ENCODE measurements at places on chromosomes 11 and 22.
A peak's percentile ranks its signal among the peaks of the same experiment; 100 is the strongest.

DNA sequence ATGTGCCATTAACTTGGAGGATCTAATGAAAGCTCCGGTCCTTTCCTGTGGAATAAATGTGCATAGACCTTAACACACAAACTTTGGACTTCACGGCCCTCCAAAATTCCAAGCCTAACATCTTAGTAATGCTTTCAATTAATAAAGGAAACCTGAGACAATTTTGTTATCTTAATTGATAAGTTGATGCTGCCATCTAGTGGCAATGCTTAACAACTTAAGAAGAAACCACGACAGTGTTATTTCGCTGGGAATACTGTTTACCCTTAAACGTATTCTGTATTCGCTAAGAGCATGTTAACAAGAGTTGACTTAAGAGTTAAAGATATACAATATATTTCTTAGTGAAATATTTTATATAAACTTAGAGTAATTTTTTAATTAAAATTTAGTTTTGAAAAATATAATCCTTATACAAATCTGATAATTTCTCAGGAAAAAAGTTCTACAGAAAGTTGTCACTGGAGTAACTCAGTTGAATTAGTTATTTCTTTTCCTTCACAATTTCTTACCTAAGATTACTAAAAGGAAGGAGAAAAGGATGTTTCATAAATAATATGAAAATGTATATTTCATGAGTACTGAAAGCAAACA, 35.0 kb upstream of the OR9G4 start:
- peak; percentile 74 for DNase-seq

- DNase-seq: no peak
Observed at GRCh38 chr11:33055375-33055774, 16.0 kb downstream of the TCP11L1 start.

DNA sequence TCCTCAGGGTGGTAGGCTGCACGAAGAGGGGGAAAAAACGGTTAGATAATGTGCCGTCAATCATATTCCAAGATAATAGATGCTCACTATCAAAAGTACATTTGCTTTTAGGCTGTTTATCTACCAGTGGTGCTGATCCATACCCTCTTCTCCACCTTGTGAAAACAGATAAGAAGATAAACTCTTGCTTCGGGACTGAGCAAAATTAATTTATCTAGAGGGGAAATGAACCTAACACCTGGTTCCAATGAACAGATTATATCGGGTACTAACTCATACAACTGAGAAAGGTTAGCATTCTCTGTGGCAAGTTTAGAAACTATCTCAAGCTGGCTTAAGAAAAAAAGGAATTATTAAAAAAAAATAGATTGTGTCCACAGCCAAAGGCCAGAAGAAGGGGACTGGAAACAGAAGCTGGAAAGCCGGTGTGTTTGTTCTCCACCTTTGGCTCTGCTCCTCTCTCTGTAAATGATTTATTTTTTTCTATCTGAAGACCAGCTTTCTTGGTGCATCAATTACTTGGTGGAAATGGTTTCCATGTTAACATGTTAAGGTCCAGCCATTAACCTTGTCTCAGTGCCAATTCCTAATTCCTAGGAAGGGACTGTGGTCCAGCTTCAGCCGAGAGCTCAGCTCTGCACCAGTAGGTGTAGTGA, 55.8 kb downstream of the SC5D start:
- no peak for DNase-seq

DNA sequence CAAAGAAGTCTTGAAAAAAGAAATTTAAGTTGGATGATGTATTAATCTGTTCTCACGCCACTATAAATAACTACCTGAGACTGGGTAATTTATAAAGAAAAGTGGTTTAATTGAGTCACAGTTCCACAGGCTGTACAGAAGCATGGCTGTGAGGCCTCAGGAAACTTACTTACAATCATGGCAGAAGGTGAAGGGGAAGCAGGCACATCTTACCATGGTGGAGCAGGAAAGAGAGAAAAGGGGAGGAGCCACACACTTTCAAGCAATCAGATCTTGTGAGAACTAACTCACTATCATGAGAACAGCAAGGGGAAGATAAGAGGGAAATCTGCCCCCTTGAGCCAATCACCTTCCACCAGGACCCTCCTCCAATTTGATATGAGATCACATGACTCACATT, 65.7 kb upstream of the AMOTL1 start:
- DNase-seq: no peak

DNA sequence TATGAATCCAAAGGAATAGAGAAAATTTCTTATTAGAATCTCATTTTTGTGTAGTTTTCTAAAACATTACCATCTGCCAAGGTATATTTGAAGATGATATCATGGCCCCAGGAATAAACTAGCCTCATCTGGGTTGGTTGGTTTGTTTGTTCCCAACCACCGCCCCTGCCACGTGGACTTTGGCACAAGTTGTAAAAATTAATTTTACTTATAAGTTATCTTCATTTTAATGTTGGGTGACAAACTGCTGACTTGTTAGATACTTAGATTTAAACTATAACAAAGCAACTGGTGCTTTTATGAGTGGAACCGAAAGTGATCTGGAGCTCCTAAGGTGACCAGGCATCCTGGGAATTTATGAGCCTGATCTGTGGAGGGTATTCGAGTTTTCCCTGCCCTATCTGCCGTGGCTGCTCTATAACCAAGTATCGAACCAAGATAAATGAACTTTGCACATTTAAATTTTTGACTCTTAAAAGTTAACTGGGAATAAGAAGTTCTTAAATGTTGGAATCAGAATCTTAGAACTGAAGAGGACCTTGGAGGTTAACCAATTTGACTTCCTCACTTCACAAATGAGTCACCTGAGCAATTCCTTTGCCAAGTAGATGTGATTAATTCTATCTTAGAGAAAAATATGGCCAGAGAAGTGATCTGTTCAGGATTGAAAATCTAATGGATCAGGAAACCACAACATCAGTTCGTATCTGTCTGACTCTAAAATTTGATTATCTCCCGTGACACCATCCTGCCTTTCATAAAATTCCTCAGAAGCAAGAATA, 129.1 kb upstream of the ARHGAP42 start:
- DNase-seq: no peak

DNA sequence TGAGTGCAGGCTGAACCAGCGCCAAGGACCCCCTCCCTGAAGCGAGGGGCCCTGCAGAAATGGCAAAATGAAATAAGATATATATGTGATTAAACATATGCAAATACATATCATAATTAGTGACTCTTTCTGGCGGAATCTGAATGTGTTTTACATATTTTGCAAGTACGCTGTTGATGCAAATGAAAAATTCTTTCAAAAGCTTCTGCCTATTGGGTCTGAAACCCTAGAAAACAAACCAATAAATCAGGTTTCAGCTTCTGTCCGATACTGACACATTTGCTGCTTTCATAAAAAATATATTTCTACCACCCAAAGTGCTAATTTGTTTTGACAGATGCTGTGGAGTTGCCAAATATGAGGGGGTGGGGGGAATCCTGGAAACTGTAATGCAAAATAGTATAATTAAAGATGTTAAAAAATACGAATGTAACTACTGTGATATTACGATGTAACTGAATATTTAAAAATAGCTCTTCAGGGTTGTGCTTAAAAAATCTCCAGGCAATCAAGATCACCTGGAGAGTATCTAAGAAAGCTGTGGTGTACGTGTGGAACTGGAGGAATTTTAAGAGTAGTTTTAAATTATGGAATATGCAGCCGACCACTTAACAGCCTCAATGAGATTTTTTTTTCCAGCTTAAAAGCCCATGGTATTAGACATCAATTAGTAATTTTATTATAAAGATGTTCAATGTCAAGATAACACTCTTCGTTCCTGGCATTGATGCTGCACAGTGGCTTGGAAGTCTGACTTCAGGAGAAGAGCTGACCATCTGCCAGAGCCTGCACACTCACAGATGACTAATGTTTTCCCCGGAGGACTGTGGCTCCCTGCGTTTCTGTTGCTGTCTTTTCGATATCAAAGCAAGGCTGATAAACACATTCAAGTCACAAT, 122.2 kb upstream of the RCN1 start:
- peak; percentile 17 for DNase-seq

GRCh38 chr11:3950996-3951660, 95.7 kb downstream of the STIM1 start:
- DNase-seq: no peak

- DNase-seq: peak; percentile 71
Observed at GRCh38 chr11:35721651-35722282, 59.2 kb downstream of the TRIM44 start.

- peak; percentile 88 for DNase-seq
Observed at GRCh38 chr22:46280999-46281623, 13.3 kb downstream of the TTC38 start.
